ENCODE measurements at places on chromosomes 6 and 20.

DNA sequence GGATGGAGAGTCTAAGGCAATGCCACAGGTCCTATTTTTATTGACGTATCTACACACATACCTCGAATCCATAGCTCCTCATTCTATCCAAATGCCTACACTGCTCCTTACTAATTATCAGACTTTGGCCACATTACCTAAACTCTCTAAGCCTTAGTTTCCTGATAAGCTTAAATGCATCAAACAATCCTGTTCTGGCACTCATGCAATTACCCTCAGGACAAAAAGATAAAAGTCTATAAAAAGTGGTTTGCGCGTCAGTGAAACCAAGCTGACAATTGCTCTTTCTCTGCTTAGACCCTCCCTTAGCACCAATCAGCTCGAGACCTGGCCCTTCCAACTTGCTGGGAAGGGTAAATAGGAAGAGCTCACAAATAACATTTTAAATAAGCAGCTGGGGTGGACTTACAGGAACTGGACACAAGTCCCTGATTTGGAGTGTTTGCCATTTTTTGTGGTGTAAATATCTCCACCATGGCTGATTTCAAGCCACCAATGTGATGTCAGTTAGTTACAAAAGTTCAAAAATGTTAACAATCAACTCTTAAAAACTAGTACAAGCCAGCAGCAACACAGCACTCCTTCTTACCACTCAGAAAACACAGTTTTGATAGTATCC is 7.2 kb upstream of the PLEKHG1 start:
- no peak for DNase-seq

DNA sequence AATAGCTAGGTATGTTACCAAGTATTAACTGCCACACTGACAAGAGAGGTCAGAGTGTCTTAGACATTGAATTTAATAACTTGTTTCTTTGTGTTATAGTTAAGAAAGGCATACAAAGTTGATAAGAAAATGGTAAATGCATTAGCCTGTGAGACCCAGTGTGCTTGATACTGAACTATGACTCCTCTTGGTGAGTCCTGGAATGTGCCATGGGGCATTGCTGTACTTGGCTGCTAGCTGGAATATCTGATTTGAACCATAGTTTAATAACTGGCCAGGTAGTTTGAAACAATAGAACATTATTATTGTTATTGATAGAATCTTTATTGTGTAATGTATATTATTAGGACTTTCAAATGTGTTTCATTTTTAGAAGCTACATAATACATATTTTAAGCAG is 70.0 kb downstream of the ZFAND3 start:
- DNase-seq, result no peak

GRCh38 chr6:135440087-135440792 is 57.3 kb downstream of the AHI1 start:
- peak; percentile 58 for DNase-seq

DNA sequence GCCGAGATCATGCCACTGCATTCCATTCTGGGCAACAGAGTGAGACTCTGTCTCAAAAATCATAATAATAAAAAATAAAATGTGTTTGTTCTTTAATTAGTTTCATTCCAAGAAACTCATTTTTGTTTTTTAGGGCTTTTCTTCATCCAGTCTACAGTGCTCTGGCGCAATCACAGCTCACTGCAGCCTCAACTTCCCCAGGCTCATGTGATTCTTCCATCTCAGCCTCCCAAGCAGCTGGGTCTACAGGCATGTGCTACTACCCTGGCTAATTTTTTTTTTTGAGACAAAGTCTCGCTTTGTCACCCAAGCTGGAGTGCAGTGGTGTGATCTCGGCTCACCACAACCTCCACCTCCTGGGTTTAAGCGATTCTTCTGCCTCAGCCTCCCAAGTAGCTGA is 143.6 kb upstream of the JARID2 start:
- no peak for DNase-seq

- DNase-seq, result no peak
Observed at GRCh38 chr6:134921721-134922261, 28.1 kb downstream of the ALDH8A1 start.

DNA sequence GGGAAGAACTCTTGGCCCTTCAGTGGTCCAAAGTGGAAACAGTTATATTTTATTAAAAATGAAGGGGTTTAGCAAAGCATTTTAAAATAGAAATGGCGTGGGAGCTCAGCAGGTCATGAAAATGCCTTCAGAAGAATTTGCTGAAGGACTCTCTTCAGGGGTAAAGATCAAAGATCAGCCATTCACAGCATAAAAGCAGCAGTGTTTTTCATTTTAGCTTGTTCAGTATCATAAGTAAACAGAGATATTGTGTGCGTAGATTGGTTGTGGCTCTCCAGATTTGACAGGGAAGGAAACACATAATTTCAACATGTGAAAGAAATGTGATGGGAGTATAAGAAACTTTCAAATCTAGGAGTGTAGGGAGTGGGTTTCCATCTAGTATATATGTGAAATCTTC is 519.2 kb upstream of the MAP3K7 start:
- no peak for DNase-seq

- peak; percentile 16 for DNase-seq
Observed at GRCh38 chr6:150598401-150598800, 1.3 kb upstream of the PLEKHG1 start.

- DNase-seq, result no peak
Observed at GRCh38 chr6:11011787-11012234, 32.3 kb downstream of the ELOVL2 start.

DNA sequence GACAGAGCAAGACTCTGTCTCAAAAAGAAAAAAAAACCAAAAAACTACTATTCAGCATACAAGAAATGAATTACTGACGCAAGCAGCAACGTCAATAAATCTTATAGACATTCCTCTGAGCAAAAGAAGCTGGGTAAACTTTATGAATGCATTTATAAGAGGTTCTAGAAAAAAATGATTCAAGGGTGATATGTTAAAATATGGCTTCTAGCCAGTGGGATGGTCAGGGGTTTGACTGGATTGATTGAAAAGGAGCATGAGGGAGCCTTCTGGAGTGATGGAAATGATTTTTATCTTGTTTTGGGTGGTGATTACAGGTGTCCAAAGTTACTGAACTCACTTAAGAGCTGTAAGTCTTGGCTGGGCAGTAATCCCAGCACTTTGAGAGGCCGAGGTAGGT is 64.9 kb upstream of the SALL4 start:
- no peak for DNase-seq

GRCh38 chr20:3751675-3752385 is 15.7 kb downstream of the ADISSP start:
- DNase-seq, result no peak

DNA sequence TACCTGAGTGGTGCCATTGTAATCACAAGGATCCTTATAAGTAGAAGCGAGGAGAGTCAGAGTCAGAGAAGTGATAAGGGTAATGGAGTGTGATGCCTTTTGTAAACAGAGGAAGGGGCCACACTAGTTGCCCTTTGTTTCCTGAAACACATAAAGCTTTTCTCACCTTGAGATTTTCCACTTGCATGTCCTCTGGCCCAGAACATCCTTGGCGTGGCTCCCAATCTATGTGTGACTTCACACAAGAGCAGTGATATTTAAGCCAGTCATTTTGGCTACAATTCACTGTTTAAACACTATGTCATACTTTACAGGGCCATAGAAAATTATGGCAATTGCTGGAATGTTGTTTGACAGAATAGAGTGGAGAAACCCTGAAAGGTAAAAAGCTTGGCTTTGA is 121.2 kb upstream of the BTN3A2 start:
- no peak for DNase-seq
